ENCODE measurements at places on chromosomes 4 and X. TPM values are rescaled to one million over a fixed set of nuclear protein-coding genes. Genes with fewer than 3 reads are reported as not detected.

The NDST3 gene
- 1.3 TPM for total RNA-seq

The EVC gene
- 6.7 TPM for total RNA-seq

The UBA1 gene
- total RNA-seq = 105 TPM

The INTU gene
- 0.37 TPM for total RNA-seq

The UGT2A1 gene
- total RNA-seq = not detected

The TCEAL2 gene
- 3.8 TPM for total RNA-seq

The FREM3 gene
- total RNA-seq = not detected

The SLC25A6 gene
- total RNA-seq = 245 TPM

The XAGE2 gene
- not detected for total RNA-seq

The SASH3 gene
- not detected for total RNA-seq

The PF4V1 gene
- total RNA-seq = not detected

The KIF4A gene
- 37.5 TPM for total RNA-seq

The MAGEB2 gene
- 0.46 TPM for total RNA-seq

The PPEF2 gene
- total RNA-seq = not detected

The RAB9B gene
- total RNA-seq = 0.74 TPM

The NUP62CL gene
- total RNA-seq = 0.48 TPM

The MAGEE1 gene
- 1.5 TPM for total RNA-seq

The OCIAD1 gene
- total RNA-seq = 281 TPM

The GAGE2A gene
- not detected for total RNA-seq

The PAK3 gene
- total RNA-seq = 0.68 TPM

The CETN2 gene
- total RNA-seq = 69.1 TPM

The CXCL8 gene
- total RNA-seq = 26.7 TPM

The ALG13 gene
- 47.8 TPM for total RNA-seq

The CNGA1 gene
- not detected for total RNA-seq

The CXorf65 gene
- not detected for total RNA-seq

The PDCL2 gene
- not detected for total RNA-seq

The PCDH7 gene
- 38.8 TPM for total RNA-seq

The FSTL5 gene
- total RNA-seq = 0.14 TPM

The VGLL1 gene
- not detected for total RNA-seq

The PFKFB1 gene
- total RNA-seq = not detected

The MEPE gene
- total RNA-seq = not detected

The TRAM1L1 gene
- total RNA-seq = 7.2 TPM

The NAP1L2 gene
- 19.0 TPM for total RNA-seq

The SLC9B1 gene
- not detected for total RNA-seq

The PABPC1L2A gene
- total RNA-seq = not detected

All from H4 (cell line).